Fibroblast of skin of back (primary cell): ENCODE measurements at places on chromosomes 1 and 21.

DNA sequence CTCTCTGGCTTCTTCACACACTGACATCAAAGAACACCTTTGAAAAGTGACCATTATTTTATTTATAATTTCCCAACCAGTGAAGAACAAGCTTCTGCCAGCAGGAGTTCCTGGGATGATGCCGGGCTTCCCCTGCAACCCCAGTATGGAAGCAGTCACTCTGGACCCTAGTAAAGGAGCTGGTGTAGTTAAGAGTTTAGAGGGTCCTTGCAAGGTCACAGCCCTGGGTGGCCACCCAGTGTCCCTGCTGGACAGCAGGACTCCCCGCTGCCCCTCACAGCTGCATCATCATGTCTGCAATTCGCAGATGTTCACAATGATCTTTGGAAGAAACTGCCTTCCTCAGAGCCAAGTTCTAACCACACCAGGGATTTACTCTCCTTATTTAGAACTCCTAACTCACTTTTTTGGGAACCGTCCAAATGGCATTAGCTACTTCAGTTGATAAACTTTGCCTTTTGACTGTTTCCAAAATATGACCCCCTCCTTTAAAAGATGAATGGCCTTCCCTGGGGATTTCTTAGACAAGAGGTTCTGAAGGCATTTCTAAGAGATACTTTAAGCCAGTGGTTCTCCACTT lies 90.6 kb downstream of the HIVEP3 start:
- no peak for DNase-seq

DNA sequence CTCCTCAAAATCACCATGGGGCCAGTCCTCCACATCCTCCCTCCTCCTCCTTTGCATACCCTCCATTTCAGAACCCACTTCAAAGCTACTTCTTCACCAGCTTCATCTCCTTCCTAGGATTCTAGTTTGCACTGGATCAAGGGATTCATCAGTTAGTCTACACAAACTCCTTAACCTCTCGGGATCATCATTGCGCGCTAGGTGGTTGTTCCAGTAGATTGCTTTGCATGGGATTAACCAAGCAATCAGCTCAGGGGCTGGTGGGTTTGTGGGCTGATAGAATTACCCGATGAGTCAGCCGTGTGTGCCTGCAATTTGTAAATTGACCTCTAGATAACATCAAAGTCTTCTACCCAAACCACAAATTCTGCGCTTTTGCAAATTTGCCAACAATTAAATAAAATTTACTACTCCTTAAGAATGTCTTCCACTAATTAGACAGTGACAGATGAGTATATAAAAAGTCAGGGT lies 7.7 kb downstream of the KANK4 start:
- DNase-seq = no peak

DNA sequence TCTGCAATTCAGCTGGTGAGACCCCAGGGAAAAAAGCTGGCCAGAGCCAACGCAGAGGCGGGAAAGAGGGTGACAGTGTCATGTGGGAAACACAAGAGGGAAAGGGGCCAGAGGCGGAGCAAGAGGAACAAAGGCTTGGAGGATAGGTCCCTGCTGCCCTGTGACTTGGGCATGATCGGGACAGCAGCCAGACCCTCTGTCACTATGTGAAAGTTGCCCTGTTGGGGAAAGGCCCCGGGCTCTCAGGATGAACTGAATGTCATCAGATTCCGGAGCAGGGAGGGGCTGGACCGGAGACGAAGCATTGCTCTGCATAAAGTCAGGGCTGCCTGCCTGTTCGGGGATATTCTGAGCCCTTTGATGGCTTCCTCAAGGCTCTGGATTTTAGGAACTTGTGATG lies 5.7 kb upstream of the ELF3 start:
- no peak for DNase-seq

DNA sequence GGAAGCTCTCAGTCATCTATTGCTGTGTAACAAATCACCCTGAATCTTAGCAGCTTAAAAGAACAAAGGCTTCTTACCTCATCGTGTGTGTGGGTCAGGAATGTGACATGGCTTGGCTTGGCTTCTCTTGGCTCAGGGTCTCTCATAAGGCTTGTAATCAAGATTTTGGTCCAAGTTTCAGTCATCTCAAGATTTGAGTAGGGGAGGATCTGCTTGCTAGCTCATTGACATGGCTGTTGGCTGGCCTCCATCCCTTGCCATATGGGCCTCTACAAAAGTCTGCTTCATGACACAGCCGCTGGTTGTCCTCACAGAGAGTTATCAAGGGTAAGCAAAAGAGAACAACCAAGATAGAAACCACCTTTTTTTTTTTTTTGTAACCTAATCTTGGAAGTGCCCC lies 207.7 kb downstream of the PTPRC start:
- DNase-seq = no peak

DNA sequence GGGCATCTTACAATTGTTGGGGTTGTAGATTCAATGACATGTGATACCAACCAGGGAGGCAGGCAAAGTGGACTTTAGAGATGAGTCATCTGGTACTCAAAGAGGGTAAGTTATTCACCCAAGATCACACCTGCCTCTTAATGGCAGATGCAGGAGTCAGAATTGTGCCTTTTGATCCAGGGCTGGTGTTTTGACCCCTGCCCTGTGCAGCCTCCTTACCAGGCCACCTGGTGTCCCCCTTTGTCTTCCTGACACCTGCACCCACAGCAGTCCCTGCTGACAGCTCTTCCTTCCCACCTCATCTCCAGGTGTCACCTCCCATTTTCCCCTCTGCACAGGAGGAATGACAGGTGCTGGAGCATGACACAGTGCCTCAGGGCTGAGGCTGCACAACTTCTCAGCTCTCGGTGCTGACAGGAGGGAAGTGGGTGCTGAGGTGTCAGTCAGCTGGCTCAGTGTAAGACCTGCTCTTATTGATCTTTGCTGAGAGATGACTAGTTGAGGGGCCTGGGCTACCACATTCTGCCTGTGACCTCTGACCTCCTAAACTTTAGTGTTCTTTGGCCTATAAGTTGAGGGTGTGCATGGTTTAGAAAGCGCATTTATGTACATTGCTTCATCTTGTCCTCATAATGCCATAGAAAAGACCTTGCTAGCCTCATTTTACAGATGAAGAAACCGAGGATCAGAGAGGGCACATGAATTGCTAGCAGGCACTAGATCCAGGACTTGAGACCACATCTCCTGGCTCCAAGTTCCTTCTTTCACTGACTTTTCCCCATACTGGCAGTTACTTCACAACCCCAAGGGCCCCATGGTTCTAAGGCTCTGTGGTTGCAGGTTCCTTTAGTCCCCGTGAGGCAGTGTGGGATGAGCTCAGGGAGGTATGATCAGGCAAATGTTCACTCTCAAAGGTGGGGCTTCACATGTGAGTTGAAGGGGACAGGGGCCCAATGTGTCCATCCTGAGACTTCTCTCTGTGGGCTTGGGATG lies 31.3 kb downstream of the CACNA1E start:
- no peak for DNase-seq

- no peak for DNase-seq
Observed at GRCh38 chr1:30413606-30414005, 309.8 kb downstream of the MATN1 start.

DNA sequence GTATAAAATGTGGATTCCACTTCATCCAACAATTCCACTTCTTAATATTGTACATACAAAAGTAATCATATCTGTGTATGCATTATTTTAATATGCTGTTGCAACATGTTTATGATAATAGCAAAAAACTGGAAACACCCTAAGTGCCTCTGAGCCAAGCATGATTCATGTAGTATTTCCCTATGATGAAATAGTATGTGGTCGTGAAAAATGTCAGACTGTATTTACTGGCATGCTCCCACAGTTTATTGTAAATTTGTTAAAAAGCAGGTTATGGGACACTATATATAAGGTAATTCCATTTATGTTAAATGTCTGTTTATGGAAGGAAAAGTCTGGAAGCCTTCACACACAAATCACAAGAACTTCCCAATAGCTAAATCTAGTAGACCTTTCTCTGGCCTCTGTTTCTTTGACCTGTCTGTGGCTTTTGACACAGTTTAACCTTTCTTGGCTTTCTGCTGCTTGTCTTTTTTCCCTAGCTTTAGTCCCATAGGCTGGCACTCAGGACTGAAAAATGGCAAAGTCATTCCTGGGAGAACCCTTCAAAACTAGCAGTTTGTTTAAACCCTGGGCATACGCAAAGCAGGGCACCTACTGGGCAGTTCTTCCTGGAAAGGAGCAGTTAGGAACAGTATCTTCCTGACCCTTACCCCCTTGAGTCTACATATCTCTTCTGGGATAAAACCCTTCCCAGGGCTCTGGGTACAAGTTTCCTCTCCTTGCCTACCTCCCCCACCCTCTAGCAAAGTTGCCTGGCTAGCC lies 65.4 kb upstream of the ARTN start:
- peak; percentile 57 for DNase-seq

DNA sequence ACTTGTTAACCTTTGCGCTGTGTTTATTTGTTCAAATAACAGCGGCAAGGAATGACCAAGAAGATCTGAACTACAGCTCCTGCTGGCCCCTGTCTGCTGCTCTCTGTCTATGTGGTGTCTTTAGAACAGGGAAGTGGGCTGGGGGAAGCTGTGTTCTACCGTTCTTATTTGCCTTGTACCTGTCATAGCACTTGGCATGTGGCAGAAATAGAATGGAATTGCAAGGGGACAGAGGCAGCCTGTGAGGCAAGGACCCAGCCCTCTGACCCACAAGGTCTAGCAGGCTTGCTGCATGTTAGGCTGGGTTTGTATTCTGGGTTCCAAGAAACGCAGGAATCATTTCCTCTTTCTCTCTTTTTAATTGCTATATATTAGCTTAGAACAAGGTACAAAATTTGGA lies 20.7 kb downstream of the HMGCS2 start:
- no peak for DNase-seq

GRCh38 chr1:3564921-3565831 lies 46.1 kb downstream of the MEGF6 start:
- no peak for DNase-seq

- DNase-seq = no peak
Observed at GRCh38 chr1:228079013-228079412, 3.5 kb upstream of the ARF1 start.

GRCh38 chr1:176691251-176692228 lies 228.6 kb downstream of the PAPPA2 start:
- DNase-seq = peak; percentile 60

DNA sequence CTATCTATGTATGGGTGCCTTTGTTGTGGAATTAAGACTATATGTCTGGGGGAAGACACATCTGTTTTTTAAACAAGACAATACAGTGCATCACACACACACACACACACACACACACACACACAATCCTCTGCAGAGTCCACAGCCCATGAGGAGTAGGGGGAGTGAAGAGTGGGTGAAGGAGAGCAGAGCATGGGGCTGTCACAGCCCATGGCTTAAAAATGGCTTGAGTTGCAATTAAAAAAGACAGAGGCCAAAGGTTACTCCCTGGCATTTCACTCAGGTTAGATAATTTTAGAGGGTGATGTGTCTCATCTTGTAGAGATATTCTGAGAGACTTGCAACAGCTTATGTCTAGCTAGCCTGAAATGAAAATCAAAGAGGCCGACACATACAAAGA lies 176.5 kb upstream of the PLXNA2 start:
- no peak for DNase-seq

GRCh38 chr1:169427081-169427641 lies at the start of gene CCDC181:
Gene CCDC181, minus strand, starts transcription at chr1:169427474. Its CDS starts 2,547 bp downstream, at chr1:169424927.
- DNase-seq = peak; percentile 72

DNA sequence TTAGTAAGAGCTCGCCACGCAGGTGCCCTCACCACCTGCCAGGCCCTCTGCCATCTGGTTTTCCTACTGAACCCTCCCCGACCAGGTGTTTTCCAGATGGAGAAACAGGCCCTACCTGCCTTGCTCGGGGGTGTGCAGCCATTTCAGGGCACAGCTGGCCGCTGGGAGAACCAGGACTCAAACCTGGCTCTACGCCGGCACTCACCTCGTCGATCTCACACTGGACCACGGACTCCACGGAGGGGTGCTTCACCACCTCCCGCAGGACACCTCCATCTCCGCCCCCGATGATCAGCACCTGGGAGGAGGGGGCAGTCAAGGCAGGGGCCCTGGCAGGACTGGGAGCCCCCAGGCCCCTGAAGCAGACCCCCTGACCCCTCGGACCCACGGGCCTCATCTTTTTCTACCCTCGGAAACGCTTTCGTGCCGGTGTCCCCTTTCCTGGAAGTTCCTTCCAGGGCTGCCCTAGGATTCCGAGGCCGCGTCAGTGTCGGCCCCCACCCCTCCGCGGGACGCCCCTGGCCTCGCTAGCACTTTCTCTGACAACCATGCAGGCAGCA lies 1.1 kb downstream of the SRM start:
- no peak for DNase-seq

DNA sequence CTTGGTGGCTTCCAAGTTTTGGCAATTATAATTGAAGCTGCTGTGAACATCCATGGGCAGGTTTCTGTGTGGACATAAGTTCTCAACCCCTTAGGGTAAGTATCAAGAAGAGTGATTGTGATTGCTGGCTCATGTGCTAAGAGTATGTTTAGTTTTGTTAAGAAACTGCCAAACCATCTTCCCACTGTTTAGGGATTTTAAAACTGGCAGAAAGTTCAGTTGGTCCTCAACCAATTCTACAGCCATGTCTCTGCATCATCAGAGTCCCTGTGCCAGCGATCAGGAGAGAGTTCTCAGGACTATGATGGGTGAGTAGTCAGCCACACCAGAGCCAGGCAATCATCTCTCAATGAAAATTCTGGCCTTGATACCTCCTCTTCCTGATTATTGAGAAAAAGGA lies 193.8 kb downstream of the ZC3H11B start:
- DNase-seq = no peak

DNA sequence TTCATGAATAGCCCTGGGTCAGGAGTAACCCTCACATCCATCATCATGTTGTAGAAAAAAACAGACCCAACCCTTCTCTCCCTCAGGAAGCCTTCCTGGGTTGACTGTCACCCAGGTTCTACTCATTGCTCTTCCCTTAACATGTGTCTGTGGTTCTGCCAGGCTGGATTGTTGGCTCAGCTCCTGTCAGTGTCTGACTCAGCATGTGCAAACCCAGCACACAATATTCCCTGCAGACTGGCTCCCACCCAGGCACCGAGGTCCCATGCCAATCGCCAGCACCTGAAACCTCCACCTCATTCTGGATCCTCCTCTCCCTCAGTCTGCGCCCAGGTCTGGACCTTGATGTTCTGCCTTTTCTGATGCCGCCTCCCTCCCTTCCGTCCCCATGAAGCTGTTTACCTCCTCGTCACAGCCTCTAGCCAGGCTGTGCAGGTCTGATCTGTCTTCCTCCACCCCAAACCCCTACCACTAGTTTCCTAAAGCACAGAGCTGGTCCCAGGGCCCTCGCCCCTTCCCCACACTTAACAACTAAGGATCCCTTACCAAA lies 4.3 kb upstream of the S100A8 start:
- no peak for DNase-seq

DNA sequence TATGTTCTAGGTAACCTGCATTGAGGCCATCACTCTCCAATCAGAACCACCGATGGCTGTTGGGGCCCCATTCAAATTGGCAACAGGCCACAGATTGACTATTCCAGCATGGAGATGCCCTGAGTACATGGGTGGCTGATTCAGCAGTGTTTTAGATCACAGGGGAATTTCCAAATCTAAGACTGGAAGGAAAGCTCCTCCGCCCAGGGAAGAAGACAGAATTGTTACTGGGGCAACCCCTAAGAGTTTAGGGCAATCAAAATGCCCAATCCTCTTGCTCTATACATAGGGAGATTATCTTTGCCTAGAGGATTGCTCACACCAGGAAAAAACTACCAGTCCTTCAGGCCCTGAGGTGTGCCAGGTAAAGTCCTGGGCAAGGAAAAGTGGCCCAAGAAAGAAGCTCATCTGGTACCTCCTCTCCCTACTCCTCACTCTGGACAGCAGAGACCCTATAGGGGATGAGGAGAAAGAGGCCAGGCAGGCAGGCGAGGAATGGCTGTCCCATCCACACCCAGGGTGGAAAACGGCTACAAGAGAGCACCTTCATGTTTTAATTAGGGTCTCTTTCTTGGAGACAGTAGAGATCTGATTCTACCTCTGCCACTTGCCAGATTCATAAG lies 5.8 kb downstream of the S100A8 start:
- DNase-seq = no peak
